NCI-H345 (cell line): ENCODE measurements at places on chromosomes 1 and 21.

DNA sequence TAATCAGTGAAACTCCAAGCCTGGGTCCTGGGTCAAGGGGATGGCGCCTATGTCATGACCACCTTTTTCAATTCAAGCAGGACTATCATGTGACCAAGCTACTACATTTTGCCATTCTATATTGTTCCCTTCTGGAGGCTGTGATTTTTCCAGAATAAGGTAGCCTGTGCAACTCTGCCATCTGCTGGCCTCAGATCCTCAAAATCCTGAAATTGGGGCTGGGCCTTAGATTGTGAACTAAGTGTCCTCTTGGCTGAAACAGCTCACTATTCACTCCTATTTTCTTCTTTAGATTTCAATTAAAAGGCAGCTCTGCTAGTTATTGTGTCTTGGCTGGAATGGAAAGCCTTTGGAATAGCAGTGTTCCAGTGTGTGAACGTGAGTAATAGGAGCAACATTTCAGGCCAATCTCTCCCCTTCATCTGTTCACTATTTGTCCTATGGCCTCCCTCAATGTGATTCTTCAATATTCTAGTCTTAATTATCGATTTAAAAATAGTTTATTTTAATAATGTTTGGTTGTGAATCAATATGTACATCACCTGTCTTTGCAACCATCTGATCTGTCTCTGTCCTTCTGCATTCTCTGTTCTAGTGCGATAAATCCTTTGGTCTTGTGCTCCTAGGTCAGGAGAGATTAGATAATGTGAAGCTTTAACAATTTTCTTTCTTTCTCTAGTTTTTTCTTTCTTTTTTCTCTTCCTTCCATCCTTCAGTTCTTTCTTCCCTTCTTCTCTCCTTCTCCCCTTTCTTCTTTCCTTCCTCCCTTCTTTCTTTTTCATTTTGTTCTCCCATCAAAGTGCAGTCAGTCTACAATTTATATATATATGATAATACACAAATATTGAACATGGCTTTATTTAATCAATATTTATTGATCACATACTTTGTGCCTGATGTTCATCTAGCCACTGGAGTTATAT, 69.8 kb downstream of the CR1 start:
- peak; percentile 7 for DNase-seq

DNA sequence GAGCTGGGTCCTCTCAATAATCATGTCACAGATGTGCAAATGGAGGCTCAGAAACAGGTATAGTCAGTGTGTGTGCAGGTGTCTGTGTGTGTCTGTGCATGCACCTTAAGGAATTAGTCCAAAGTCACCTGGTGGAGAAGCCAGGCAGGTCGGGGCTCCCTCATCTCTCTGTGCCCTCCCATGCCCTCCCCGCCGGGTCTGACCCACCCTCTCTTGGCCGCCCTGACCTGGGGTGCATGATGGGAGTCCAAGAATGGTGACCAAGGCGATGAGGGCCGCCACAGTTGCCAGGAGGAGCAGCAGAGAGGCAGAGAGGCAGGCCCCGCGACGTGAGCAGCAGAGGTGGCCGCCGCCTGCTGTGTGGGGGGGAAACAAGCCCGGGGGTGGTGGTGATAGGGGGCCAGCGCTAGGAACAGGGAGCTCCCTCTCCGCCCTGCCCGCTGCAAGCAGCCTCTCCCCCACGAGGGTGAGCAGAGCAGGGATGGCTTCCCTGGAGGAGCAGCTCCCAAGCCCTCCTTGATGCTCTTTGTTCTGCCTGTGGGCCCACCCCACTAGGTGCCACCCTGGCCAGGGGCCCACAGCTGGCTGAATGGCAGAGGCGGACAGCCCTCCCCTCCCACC, 3.9 kb downstream of the LDLRAD1 start:
- no peak for DNase-seq

- DNase-seq, result no peak
These were observed 59.0 kb downstream of the BRINP2 start for GRCh38 chr1:177229781-177230180.

- no peak for DNase-seq
These were observed 92.9 kb downstream of the KIF14 start for GRCh38 chr1:200527670-200528069.

DNA sequence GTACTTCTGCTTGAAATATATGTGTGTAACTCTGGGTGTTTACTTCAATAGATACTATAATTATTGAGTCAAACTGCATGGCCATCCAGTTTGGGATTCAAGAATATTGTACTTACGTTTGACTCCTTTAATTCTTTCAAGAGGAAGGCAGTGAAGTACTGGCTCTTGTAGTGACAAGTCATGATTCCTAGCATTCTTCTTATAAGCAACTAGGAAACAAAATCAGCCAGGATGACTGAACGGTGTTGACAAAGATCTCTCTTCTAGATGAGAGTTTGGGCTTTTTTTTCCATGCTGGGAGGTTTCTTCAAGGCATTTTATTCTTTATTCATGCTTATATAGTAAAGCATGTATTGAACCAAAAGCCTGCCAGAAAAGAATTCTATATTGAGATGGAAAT, 58.3 kb downstream of the CLEC20A start:
- no peak for DNase-seq

GRCh38 chr1:223364685-223365382, 858 bp upstream of the SUSD4 start:
- DNase-seq, result peak; percentile 48

DNA sequence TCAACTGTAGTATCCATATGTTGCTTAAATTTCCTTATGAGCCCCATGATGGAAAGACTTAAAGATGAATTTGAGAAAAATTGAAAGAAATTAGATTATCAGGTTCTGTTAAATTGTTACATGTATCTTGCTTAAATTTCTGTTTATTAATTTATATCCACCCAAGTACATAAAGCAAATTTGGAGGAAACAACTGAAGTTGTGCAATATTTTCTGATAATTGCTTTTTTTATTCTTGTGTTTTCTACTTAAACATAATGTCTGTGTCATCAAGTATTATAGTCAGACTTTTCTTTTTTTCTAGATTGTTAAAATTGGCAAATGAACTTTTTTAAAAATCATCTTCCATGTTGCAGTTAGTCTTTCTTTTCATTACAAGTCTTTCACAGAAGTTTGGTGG, 36.8 kb downstream of the RNF11 start:
- DNase-seq, result no peak

GRCh38 chr21:42214081-42214750, 4.7 kb upstream of the ABCG1 start:
- no peak for DNase-seq

GRCh38 chr1:164629971-164630370, 71.0 kb downstream of the PBX1 start:
- no peak for DNase-seq

DNA sequence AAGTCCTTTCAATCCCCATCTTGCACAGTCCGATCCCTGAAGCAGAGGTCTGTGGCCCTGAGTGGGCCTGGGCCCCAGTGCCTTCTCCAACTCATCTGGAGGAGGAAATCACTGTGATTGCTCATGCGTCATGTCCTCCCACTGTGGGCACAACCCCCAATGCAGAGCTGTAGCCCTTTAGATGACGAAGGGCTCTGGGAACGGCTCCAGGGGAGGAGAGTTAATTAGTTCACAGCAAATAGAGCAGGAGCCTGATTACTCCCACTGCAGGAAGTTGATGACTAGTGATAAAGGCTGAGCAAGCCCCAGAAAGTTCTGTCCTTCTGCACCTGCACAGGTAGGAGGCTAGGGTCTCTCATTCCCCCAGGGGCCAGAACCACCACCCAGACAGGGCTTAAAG, 111.5 kb downstream of the CCDC185 start:
- no peak for DNase-seq

DNA sequence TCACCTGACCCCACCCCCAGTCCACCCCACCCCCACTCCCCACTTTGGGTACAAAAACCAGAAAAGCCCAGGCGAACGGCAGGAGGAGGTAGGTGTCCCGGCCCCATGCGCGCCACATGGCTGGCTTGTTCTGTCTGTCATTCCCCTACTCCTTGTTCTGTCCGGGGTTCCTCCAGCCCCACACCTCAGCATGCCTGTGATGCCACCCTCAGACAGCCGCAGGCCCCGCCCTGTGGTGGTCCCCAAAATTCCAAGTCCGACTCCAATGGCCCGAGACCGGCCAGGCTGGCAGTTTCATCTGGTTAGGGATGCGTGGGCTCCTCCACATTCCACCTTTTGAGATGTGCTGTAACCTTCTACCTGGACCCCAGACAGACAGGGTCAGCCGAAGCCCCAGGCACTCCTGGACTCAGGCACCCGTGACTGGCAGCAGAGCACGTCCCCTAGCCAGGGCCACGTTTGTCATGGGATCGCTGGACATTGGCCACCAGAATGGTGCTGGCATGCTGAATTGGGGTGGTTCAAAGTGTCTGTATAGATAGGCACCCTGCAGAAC, 94.4 kb downstream of the WDR4 start:
- DNase-seq, result no peak

GRCh38 chr1:150778409-150778808, 12.8 kb upstream of the CTSS start:
- DNase-seq, result no peak
